ENCODE measurements at places on chromosomes 1 and 21. TPM values are rescaled to one million over a fixed set of nuclear protein-coding genes. Genes with fewer than 3 reads are reported as not detected.

GRCh38 chr1:71572038-71572437, 491.2 kb upstream of the ZRANB2 start:
- no peak for DNase-seq

The SPRR1B gene
- total RNA-seq: not detected

The RGS13 gene
- not detected for total RNA-seq

The NFASC gene
- total RNA-seq: 12.9 TPM

- H3K4me3 ChIP-seq: peak overlapping the region; percentile 9
- H3K36me3 ChIP-seq: peaks cover 1% of the 10 kb centered on the region
- peaks cover 51% of the 10 kb centered on the region for H3K4me1 ChIP-seq
Measured at GRCh38 chr1:33151116-33151515, 30.7 kb downstream of the TRIM62 start.

The KISS1 gene
- not detected for total RNA-seq

DNA sequence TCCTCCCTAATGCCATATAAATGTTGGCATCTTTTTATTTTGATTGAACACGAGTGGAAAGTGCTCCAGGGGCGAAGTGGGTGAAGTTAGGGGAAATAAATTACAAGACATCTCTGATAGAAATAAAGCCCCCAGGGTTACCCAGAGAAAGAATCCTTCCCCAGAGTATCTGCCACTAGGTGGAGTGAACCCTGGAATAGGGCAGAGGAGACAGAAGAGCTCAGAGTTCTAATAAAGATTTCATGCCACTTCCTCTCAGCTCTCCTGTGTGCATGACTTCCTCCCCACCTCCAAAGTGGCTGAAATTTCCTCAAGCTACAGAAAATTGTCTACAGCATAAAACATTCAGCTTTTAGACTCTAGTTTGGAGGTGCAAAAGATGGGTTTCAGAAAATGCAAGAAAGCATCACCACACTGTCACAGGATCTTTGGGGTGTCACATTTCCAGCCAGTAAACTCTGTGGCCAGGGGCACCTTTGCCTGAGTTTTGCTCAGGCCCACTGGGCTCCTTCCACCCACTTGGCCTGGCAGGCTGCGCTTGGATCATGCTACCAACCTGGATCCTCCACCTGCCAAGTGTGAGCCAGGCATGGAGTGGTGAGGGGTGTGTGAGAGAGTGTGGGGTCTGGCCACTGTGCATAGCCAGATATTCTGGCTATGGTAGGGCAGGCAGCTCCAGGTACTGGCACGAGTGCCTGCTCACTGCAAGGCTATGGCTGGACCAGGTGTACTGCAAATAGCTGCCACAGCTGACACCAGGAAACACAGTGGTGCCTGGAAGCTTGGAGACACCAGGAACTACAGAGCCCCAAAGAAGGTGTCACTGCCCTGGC, 208.8 kb upstream of the USP25 start:
- H3K27me3 ChIP-seq: no peaks in the 10 kb centered on the region
- DNase-seq: no peak
- no peak overlapping the region for H3K4me3 ChIP-seq
- no peak overlapping the region for H3K27ac ChIP-seq
- H3K36me3 ChIP-seq: no peaks in the 10 kb centered on the region

DNA sequence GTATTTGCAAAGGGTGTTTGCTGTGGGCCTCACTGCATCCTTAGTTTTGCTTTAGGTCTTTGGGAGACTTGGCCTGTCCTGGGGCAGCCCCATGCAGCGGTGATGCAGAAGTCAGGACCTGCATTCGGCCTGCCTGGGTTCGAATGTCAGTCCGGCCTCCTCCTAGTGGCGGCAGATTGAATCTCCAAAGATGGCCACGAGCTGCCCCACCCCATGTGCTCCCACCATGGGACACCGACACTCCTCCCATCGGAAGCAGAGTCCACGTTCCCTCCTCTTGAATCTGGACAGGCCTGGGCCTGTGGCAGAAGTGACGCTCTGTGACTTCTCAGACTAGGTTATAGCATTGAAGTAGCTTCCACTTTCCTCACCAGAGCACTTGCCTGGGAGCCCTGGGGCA, 16.3 kb upstream of the NPPB start:
- peaks cover 24% of the 10 kb centered on the region for H3K27me3 ChIP-seq
- H3K36me3 ChIP-seq: no peaks in the 10 kb centered on the region
- DNase-seq: no peak
- no peak overlapping the region for H3K4me3 ChIP-seq
- no peaks in the 10 kb centered on the region for H3K4me1 ChIP-seq

The CD52 gene
- total RNA-seq: not detected

DNA sequence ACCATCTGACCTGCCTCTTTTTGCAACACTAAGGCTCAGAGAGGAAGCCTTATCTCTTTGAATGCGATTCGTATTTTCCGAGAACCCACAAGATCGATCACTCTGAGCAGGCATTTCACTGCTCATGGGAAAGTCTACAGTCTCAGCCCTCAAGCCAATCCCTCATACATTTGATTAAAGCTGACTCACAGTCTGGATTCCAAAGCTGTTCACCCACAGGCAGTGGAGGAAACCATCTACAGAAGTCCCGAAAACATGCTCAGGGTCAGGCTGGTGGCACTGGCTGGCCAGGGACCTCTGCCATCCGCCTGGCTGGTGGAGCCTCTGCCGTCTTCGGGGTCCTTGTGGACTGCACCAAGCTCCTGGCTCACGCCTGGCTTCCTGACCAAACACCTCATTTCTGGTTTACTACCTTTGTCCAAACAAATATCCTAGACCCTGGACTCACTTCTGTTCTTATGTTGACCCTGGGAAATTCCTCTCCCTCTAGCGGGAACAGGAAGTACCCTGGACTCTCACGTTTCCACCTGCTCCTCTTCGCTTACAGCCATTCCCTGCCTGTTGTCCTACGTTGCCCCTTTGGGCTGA, 650.0 kb downstream of the SMYD3 start:
- H3K36me3 ChIP-seq: peaks cover 8% of the 10 kb centered on the region
- H3K4me1 ChIP-seq: peaks cover 28% of the 10 kb centered on the region
- DNase-seq: no peak
- H3K27ac ChIP-seq: no peak overlapping the region
- no peaks in the 10 kb centered on the region for H3K27me3 ChIP-seq

All from neural crest cell (in vitro differentiated cells).